ENCODE measurements at places on chromosomes 5 and 9.
A peak's percentile ranks its signal among the peaks of the same experiment; 100 is the strongest.

DNA sequence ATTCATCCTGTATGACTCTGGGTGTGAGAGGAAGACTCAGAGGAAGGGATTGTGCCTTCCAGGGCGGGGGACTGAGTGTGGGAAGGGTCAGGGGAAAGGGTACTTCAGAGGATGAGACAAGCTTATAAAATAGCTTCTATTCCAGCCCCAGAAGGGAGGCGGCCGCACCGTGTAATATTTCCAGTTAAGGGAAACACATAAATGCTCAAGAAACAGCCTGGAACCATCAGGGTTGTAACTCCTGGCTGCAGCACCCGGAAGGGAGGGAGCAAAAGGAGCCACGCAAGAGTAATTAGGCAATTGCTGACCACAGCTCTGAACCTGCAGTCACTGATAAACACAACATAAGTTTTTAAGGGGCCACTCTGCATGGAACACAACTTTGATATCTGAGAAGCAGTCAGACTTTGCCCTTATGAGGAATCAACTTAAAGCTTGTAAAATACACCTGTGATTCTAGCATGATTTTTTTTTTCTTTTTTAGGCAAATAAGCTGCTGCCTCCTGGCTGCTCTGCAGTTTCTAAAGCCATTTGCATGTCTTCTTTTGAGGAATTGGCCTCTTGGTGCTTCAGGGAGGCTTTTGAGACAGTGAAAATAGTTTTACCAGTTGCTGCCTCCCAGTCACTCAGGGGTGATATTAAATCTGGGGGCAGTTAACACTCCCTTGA, 382.7 kb downstream of the ENC1 start:
- no peak for DNase-seq

DNA sequence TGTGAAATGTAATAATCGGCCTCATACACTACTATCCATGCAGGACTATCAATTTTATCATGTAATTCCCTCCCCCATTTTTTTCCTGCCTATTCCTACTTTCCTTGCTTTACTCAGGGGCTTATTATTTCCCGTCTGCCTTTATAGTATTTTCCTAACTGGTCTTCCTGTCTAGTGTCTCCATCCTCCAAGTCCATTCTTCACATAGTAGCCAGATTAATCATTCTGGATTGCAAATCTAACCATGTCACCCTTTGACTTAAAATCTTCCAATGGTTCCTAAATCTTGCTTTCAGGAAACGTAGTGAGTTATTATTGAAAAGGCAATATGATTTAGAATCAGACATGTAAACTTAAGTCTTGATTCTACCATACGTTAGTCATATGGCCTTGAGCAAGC, 307.4 kb upstream of the HAPLN1 start:
- no peak for DNase-seq

DNA sequence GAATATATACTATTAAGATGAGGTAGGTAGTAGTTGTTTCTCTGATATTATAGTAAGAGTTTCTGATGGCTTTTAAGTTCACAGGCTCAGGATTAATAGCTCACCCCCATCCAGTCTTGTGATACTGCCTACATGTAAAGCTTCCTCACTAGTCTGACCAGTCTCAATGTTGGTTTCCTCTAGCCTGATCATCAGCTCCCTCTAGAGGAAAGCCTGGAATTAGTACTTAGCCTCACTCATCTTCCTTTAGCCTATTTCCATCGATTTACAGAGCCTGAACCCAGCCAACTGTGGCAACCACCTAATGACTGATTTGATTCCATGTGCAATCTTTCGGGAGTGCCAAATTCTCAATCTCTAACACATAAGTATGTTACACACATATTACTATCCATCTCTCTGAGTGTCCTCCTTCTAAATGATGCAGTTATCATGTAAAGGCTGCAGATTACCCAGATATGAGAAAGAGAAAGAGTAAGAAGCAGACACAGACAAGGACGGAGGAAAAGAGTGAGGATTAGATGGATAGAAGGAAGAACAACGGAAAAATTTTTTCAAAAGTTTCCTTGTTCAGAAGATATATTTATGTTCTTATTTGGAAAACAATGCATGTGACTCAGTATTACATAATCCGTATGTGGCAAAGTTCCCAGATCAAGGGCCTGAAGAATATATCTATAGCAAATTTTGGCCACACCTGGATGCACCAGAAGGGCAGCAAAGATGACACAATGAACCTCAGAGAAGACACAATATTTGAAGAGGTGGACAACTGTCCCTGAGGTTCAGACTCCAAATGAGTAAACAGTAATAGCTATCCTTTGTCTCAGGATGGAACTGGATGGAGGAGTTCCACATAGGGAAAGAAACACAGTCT, 333.7 kb downstream of the ELAVL2 start:
- no peak for DNase-seq

- no peak for DNase-seq
Observed at GRCh38 chr9:98172604-98173003, 19.8 kb downstream of the CORO2A start.

DNA sequence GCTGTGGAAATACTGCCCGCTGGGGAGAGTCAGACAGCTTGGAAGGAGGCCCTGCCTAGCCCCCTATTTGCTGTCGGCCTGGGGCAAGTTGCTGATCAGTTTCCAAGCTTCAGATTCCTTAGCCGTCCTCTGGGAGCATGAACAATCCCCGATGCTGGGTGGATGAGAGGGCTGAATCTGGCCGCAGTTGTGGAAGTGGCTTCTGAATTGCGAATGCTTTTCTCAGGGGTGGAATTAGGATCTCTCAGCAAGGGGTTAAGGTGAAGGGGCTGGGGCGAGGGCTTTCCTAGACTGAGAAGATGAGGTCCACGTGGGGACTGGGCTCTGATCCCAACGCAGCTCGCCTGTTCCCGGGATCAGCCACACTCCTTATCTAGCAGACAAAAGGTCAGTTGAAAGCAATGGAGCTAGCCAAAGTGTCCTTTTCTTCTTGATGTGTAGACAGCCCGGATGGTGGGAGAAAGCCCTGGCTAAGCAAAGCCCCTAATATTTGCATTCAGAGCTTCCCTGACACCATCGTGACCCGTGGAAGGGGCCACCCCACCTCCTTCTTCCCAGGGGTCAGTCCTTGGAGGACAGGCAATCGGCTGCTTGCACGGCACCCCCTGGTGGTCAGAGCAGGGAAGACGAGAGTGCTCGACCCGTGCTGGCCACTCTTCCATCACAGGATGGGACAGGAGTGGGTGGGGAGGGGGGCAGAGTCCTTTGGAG, 54.9 kb downstream of the COL15A1 start:
- peak; percentile 29 for DNase-seq

- no peak for DNase-seq
Observed at GRCh38 chr5:150064681-150065220, 21.6 kb downstream of the CSF1R start.

- DNase-seq, result no peak
Observed at GRCh38 chr5:11898-12297, 80.1 kb upstream of the PLEKHG4B start.

DNA sequence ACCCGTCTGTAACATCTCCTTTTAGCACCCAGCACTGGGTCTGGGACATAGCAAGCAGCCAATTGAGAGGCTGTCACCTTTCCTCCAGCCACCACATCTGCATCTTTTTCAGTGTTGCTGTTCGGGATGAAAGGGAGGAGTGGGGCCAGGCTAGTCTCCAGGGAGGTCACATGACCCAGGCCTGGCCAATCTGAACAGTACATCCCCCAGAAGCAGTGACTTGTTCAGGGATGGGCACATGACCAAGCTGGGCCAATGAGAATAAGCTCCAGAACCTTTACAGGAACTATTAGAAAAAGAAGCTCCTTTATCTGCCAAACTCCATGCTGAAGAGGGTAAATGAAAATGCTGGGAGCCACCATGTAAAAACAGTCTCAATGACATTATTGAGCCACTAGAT, 359.0 kb downstream of the SLIT3 start:
- DNase-seq, result no peak

GRCh38 chr5:123217173-123217572, 128.1 kb downstream of the PRDM6 start:
- no peak for DNase-seq

- no peak for DNase-seq
Observed at GRCh38 chr5:55541056-55541635, 6.4 kb upstream of the PLPP1 start.

- no peak for DNase-seq
Observed at GRCh38 chr5:10653751-10654400, 90.0 kb downstream of the ANKRD33B start.

DNA sequence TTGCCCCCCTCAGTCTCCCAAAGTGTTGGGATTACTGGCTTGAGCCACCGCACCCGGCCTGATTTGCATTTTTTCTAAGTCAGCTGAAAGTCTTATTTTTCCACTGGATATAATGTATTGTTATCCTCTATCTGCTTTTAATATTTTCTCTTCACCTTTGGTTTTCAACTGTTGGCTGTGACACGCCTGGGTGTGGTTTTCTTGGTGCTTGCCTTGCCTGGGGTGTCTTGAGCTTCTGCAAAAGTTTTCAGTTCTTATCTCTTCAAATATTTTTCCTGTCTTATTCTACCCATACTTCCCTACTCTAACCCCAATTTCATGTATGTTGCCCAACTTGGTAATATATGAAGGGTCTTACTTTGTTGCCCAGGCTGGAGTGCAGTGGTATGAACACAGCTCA, 4.3 kb upstream of the MXD3 start:
- no peak for DNase-seq

GRCh38 chr5:121378046-121378445, 473.6 kb upstream of the FTMT start:
- DNase-seq, result no peak

GRCh38 chr5:176899296-176899891, at the start of gene HK3:
HK3 (minus strand) TSS chr5:176899346; CDS start chr5:176896159, 3,187 bp downstream.
- DNase-seq, result no peak

DNA sequence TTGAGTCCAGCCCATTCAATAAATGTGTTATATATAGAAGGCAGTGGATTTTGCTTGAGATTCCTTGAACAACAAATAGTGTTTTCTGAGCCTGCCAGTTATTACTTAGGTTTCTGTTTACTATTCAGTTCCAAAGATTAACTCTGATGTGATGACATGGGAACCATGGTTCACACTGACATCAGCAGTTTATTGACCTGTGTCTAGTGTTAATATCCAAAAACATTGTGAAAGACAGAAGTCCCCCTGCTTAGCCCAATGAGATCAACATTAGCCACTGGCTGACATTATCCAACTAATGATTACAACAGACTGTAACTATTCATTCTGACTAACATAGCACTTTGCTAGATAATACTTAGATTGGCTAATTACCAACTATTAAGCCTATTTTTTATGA, 14.9 kb downstream of the APBA1 start:
- DNase-seq, result no peak

- DNase-seq, result no peak
Observed at GRCh38 chr5:94025788-94026473, 284.5 kb upstream of the POU5F2 start.

DNA sequence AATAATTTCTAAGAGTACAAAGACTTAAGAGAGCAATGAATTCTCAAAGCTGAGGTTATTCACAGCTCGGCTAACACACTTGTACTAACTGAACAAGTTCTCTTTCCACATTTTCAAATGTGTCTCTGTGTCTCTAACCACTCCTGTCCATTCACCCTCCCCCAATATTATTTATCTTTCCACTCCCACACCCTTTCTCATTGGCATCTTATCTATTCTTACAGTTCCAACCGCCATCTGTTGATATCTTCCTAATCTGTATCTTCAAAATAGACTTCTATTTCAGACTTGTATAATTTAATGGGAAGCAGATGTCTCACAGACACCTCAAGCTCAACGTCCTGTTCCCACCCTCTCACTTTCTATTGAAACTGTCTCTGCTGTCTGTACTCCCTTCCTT, 205.9 kb downstream of the ANXA1 start:
- no peak for DNase-seq

DNA sequence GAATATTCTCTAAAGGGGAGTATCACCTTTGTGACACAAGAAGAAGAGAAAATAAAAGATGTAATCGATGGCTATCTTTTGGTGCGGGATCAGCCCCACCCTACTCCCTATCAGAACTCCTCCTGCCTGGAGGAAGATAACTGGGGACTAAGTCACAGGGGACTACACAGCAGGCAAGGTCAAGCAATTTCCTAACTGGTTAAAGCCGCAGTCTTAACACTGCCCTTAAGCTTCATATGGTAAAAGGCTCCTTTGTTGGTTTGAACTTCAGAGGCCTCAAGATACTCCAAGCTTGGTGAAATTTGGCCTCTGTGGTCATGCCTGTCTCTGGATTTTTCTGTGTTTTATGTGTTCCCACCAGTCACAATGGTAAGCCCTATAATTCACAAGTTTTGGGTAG, 1.3 kb upstream of the SHISAL2B start:
- no peak for DNase-seq

DNA sequence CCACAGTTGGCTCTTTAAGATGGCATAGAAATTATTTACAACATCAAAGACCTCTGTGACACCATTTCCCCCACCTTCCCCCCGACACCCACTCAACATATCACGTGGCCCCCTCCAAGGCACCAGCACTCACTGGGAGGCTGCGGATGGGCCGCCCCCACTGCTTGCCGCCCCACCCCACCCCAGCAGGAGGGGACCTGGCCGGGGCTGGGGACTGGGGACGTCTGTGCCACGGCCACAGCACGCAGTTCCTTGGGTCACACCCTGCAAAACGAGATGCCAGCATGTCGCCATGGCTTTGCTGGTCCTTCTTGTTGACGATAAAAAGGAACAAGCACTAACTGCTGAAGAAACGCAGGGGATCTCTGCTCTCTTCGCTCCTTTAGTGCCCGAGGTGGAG, 257.4 kb upstream of the NFIL3 start:
- no peak for DNase-seq

- DNase-seq, result no peak
Observed at GRCh38 chr5:22593592-22593991, 259.6 kb downstream of the CDH12 start.

GRCh38 chr9:34484678-34485077, 26.1 kb downstream of the DNAI1 start:
- no peak for DNase-seq

All from activated T-helper 1 cell treated with anti-CD3 and anti-CD28 coated beads, Interleukin-2, amount 50 U/mL, for 16 hours (primary cell).